Activated CD4-positive, alpha-beta T cell treated with anti-CD3 and anti-CD28 coated beads for 4 hours (primary cell): ENCODE measurements at places on chromosomes 13 and 19.

DNA sequence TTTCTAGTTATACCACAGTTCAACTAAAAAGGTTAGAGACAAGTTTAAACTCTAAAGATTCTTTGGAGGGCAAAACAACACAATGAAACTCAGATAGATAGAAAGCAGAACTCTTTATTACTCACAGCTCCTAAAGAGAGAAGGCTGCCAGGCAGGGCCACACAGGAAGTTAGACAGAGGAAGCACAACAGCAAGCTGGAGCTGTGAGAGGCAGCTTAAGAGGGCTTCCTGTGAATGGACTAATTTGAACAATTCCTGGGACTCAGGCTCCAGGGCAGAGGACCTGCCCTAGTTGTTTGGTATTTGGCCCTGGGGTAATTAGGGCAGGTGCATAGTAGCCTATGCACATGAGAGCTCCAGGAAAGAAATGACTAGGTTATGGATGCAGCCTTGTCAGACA, 803.6 kb downstream of the DIAPH3 start:
- DNase-seq = no peak

DNA sequence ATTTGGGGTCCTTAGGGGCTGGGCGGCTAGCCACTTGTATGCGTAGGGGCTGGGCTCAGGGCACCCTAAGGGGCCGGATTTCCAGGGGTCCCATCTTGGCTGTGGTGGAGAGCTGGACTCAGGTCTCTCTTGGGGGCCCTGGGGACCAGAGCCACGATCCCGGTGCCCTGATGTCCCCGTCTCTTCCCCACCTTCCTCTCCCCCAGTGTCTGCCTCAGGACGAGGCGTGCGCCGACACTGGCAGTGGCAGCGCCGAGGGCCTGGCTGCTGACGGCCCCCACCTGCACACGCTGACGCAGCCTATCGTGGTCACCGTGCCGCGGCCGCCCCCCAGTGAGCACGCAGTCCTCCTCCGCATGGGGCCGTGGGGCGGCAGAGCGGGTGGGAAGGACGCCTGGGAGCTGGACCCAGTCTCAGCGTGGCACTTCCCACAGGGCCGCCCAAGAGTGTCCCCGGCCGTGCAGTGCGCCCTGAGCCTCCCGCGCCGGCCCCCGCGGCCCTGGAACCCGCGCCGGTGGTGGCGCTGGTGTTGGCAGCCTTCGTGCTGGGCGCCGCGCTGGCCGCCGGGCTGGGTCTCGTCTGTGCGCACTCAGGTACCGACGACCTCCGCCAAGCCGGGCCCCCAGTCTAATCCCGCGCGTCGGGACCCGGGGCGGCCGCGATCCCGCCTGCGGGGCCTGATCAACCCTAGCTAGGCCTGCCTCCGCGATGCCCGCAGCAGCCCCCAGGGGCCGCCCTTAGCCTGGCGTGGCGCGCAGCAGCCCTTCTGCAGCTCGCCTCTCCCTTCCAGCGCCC, 2.7 kb upstream of the SNAPC2 start:
- peak; percentile 54 for DNase-seq

- DNase-seq = no peak
Measured at GRCh38 chr13:25280396-25280795, 6.9 kb downstream of the MTMR6 start.

DNA sequence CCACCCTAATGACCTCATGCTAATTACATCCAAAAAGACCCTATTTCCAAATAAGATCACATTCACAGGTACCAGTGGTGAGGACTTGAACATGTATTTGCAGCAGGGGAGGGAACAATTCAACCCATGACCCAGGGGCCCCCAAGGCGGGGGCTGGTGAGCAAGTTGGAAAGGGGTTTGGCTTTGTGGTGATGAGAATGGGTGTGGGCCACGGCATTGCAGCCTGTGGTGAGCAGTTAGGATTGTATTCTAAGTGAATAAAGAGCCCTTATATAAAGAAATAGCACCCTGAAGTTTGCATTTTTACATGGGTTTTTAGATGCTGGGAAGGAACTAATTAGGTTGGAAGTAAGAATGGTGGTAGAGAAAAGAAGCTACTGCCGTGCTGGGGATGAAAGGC, 694.2 kb downstream of the EFNB2 start:
- DNase-seq = no peak

- no peak for DNase-seq
Measured at GRCh38 chr13:97540696-97541095, 106.7 kb downstream of the RAP2A start.

DNA sequence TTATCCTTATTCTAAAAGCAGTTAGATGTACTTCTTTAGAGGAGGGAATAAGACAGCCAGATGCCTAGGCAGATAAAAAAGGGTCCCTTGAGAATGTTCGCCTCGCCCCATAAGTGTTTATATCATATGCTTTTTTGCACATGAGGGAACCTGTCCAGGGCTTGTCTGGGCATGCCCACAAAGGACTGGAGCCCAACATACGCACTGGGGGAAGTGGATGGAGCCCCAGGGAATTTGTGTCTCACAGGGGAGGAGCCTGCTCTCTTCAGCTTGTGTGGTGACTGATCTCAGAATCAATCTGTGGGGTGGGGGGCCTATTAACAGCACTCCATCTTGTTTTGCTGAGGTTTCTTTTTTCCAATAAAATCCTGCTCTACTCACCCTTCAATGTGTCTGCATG, 22.6 kb downstream of the MED4 start:
- no peak for DNase-seq

DNA sequence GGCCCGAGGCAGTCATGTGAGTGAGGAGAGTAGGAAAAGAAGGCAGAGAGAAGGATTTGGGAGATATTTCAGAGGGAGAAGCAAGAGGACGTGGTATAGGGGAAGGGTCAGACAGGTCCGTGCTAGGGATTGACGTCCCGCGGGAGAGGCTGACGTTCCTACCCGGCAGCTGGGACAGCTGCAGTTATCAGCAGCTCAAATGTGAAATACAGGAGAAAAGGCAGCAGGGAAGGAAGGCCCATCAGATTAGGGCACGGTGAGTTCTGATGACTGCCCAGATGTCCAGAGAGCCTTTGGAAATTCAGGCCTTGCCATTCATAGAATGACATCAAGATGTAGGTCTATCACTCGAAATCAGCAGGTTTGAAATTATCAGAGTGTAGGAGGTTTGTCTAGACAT, 88.4 kb downstream of the IRS2 start:
- DNase-seq = no peak

GRCh38 chr13:39496506-39496905, 106.5 kb downstream of the LHFPL6 start:
- DNase-seq = no peak

DNA sequence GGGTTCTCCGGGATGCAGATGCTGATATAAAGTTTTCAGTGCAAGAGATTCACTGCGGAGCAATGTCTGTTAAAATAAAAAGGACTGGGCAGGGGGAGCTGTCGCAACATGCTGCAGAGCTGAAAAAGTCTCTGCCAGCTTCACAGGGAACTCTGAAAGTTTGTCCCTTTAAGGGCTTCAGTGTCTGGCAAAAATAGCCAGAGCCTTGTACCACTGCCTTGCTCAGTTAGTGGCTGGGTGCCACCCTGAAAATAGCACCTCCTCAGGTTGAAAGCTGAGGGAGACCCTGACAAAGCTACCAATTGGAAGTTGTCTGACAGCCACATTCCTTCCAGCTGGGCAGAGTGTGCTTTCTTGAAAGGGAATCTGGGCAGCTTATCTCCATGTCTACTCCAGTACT, 3.0 kb upstream of the NDFIP2 start:
- no peak for DNase-seq

DNA sequence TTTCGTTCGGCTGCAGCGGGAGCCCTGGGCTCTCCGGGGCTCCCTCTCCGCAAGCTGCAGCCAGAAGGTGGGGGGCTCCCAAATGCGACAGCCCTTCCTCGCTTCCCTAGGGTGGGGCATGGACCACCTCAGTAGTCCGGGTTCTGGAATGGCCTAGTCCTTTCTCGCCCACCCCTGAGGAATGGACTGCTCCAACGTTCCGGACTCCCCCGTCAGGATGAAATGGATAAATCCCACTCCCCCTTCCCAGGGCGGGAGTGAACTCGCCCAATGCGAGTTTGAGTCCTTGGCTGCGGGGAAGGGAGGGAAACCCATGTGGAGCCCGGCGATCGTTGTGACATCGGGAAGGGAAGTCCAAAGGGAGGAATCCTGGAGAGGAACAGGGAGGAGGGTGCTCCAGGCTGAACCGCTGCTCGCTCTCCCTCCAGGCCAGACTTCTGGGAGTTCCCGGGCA, 5.5 kb downstream of the HRC start:
- DNase-seq = no peak

GRCh38 chr13:22599156-22599555, 581.6 kb upstream of the SGCG start:
- DNase-seq = no peak

DNA sequence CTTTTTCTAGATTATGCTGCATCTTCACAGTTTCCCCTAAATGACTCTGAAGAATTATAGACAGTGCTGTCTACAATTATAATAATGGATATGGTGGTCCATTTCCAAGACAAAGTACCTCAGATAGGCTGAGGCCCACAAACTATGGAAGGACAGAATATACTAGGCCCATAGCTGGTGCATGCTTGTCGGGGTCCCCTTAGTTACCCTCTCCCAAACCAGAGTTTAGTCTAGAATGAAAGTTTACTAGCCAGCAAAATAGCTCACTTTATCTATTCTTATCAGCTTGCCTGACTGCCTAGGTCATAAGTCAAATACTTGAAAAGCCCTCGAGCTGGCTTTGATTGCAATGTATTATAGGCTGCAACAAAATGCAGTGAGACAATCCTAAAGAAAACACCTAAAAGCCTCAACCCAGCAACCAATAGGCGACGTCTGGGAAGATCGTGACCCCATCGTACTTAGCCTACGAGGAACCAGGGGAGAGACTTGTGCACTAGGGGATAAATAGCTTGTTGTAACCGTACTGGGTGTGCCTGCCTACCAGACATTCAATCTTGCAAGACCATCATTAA, 785 bp upstream of the IGFL2 start:
- no peak for DNase-seq

DNA sequence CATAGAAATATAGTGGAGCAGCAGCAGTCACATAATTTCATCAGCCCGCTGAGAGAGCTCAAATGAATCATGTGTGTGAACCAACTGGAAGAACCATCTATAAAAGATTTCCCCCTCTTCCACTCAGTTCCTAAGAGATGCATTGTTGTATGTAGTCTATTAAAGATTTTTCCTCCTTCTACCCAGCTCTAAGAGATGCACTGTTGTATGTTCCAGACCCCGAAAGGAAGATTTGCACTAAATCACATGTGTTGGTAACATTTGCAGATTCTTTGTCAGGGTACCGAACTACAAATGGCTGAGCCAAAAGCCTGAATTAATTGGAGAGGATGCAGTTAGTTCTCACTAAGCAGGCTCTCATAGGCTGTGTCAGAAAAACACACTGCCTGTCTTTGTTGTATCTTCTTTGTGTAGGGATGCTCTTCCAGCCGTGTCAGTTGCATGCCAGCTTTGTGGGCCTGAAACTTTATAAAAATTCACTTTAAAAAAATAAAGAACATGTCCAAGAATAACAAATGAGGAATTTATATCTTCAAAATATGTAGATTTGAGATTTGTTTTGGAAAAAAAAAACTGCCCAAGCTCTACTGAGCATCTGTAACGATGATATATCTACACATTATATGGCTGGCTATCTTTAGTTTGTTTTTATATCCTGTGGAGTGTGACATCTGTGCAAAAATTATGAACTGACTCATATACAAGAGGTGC, 223.1 kb downstream of the MZT1 start:
- no peak for DNase-seq

GRCh38 chr13:108962654-108963053, 333.2 kb downstream of the MYO16 start:
- DNase-seq = no peak

GRCh38 chr13:29878101-29878500, 27.7 kb upstream of the UBL3 start:
- DNase-seq = no peak

DNA sequence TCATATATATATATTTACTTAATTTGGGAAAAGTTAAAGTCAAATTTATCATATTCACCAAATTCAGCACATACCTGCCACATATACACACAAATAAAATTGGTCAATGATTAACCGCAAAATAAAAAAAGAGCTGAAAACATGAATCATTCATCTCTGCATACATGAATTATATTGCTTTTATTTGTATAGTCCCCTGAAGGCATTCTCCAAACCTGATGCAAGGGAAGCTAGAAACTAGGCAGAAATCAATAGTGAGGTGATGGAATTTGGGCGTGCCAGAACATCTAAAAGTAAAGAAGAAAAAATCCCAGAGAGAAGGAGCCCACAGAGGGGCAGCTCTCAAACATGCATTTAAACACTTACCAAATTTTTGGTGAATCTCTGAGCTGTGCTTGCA, 60.1 kb downstream of the UFM1 start:
- DNase-seq = no peak

DNA sequence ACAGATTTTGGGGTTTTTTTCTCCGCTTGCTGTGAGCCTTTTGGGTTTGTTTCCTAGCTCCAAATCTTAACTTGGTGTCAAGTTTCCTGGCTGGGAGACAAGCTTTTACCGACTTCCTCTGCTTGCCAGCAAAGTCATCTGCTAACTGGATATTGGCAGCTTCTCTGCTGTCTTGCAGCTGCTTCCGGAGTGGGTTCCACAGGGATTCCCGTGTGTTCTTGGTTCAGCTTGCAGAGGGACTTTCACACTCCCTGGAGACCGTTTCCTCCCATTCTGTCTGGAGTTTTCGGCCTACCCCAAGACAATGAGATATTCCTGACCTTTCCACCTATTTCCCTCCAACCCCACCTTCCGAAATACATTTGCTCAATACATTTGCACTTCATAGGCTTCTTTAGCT, 2.2 kb upstream of the COLGALT1 start:
- DNase-seq = no peak

DNA sequence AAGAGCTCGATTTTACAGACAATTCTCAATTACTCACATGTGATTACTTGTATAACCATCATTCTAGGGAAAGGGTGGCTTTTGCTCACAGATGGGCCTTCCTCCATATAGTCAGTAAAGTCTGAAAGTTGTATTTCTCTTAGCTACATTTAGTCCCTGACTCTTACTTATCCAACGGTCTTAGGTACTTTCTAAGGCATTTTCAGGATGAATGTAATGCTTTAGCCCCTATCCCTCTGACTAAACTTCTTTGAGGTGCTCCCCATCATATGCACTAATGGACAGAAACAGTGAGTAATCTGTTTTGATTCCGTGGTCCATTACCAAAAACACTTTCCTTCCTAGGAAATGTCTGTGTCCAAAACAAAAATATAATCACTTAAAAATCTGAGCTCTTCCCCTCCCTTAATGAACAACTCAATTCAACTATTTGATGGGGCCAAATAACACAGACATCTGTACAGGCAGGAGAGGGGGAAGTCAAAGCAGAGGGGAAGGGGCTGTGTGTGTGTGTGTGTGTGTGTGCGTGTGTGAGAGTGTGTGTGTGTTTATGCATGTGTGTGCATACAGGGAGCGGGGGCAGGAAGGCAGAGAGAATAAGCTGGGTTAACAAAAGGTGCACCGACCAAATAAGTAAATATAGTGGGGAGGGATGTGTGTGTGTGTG, 84.9 kb downstream of the USP12 start:
- no peak for DNase-seq
